NCI-H1105 treated with DMSO at 0.1 percent for 48 hours (cell line): ENCODE measurements at places on chromosomes 1 and 21.

DNA sequence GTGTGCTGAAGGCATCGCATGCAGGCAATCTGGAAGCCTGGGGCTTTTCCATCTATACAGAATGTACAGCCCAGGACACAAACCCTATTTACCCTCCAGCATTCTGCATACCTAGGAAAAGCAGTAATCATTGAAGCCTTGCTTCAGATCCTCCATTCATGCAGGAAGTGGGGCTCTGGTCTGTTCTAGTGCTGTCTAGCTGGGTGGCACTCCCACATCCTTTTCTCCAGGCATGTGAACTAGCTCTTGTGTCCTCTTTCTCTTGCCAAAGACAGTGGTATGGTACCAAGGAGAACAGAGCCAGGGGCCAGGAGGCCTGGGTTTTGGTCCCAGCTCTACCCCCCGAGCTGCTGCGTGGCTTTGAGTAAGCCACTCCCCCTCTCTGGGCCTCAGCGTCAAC is 21.7 kb downstream of the LRP8 start:
- DNase-seq: no peak

GRCh38 chr1:11337580-11338073 is 64.6 kb downstream of the UBIAD1 start:
- peak; percentile 57 for DNase-seq

DNA sequence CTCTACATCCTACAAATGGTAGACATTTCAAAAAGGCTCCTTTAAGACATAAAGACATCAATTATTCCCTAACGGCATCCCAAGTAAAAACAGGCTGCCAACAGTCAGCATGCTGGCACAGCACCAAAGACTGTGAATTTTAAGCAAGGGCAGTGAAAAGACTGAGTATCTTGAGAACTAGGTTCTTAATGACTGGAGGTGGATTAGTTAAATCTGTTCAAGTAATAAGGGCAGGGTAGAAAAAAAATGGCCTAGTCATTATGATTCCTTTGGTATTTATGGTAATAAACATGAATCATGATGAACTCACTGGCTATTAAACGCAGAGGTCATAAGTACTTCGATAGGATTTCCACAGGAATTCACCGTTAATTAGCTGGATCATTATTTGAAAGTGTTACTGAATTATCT is 75.2 kb downstream of the KIFAP3 start:
- no peak for DNase-seq

DNA sequence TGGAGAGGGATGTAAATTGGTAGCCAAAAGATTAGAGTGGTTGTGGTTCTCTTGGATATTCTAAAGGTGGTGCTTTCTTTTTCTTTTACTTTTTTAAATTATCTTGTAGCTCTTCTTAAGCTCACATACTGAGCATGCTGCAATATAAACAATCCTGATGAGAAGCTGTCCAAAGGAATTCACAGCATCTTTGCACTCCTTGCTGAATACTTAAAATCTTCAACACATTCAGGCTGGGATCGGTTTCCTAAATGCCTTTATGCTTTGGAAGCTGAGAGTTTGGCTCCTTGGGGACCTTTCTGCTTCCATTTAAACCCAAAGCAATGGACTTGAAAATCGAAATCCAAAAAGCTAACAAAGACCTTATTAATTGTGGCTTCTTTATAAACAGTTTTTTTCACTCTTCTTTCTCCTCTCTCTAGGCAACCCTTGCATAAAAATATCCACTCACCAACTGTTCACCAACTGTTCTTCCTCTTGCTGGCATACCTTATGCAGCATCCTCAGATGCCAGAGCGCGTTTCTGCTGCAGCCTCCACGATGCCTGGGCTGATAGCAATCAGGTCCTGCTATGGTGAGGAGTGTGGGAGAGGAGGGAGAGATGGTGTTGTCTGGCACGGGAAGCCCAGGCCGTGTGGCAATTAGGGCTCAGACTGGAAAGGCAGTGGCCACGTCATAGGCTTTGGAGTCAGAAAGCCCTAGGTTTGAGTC is 535.8 kb upstream of the DAB1 start:
- DNase-seq: no peak

- DNase-seq: no peak
These were observed 73.0 kb upstream of the PTGS2 start for GRCh38 chr1:186753241-186753640.

DNA sequence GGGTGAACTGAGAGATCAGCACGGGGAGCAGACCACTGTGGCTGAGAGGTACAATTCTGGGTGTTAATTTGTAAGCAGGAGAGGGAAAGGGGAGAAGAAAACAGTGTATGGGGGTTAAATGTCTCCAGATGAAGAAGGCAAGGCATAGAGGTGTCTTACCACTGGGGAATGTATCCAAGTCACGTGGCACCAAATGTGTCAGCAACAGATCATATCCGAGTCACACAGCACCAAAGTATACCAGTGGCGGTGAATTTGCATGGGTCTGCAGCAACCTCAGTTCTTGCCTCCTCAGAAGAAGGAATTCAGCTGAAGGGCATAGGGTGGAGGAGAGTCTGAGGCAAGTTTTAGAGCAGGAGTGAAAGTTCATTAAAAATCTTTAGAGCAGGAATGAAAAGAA is 21.2 kb upstream of the SYCP1 start:
- no peak for DNase-seq

GRCh38 chr1:39655578-39656268 is 16.2 kb downstream of the NT5C1A start:
- DNase-seq: no peak

DNA sequence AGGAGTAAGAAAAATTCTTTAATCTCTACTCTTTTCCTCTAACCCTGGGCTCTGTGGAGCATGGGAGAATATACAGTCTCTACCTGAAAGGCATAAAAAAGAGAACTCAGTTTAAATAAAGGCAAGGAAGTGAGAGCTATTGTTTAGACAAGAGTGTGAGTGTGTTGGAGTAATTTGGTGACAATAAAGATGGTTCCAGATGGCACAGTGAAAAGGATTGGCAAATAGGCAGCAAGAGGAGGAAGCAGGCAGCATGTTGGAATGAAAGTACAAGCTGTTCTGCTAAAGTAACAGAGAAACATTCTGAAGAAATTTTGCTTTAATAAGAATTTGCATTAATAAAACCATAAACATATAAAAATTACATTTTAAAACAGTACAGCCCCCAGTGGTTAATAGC is 163.4 kb downstream of the DNM3 start:
- DNase-seq: no peak

DNA sequence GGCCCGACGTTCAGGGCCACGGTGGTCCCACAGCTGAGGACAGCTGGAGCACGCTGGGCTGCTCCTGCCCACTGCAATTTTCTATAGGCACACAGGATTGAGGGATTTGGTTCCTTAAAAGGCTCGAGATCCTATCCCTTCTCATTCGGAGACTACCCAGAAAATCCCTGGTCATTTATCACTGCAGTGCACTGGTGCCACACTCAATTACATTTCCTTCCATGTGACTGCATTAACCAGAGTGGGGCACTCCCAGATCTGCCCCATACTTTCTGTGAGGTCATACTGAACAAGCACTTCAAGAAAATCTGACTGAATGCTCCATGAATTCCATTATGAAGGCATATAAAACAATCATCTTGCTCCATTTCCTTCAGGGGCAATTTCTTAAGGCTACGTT is 49.8 kb upstream of the KCNE1 start:
- DNase-seq: no peak

DNA sequence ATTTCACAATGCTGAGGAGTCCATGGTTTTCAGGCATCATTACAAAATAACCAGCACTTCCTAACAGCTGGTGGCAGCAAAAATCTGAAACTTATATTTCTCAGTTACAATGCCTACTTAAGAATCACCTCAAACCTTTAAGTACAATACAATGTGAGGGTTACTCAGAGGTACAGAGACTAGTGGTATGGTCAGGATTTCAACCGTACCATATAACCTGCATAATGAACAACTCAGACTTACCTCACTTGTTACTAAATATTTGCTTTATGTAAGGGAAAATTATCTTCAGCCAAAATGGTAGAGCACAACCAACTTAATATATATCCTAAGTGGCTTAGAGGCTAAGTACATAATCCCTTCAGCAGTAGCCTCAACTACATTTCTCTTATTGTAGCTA is 344.5 kb downstream of the SMYD3 start:
- no peak for DNase-seq

- no peak for DNase-seq
These were observed 76.2 kb upstream of the TMEM51 start for GRCh38 chr1:15077384-15077783.
